ENCODE measurements at places on chromosomes 4 and X.

- no peak for DNase-seq
Observed at GRCh38 chr4:31417040-31417439, 696.9 kb downstream of the PCDH7 start.

GRCh38 chrX:116009861-116010710, 160.5 kb upstream of the AGTR2 start:
- DNase-seq: no peak

- no peak for DNase-seq
Observed at GRCh38 chrX:68571292-68571609, 72.4 kb downstream of the YIPF6 start.

GRCh38 chr4:14596028-14596427, 406.3 kb upstream of the CPEB2 start:
- DNase-seq: no peak

DNA sequence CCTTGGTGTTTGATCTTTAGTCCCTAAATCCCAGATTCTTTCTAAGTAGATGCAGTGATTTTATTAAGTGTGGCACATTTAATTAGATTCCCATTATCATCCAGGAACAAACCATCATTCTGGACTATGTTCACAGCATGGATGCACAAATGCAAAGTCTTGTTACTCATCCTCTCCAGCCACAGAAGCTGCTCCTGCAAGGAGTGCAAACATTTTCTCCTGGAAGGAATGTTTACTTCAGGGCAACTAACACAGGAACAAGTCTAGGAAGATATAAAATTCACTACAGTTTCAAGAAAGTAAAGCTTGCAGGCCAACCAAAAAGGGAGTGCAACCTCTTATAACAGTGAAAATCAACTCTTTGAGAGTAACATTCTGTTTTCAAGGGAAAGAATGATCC, 106.0 kb downstream of the IQCM start:
- DNase-seq: peak; percentile 41

DNA sequence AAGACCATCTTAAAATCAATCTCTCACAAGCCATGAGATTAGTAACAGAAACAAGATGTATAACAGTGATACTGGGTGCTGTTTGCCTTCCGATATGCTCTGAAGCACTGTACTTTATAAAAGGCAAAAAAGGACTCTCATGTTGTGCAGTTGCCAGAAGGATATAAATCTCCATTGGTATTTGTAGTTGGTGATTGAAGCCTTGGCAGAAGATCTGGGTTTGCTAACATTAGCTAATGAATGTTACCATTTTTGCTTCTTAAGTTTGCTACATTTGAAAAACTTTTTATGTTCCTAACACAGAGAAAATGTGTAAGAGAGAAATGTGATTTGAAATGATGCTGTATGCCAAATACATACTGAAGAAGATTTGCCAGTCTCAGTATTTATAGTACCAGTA, 44.4 kb downstream of the RAP1GDS1 start:
- no peak for DNase-seq

- DNase-seq: peak; percentile 86
Observed at GRCh38 chr4:37977471-37978247, 17.5 kb downstream of the PTTG2 start.

DNA sequence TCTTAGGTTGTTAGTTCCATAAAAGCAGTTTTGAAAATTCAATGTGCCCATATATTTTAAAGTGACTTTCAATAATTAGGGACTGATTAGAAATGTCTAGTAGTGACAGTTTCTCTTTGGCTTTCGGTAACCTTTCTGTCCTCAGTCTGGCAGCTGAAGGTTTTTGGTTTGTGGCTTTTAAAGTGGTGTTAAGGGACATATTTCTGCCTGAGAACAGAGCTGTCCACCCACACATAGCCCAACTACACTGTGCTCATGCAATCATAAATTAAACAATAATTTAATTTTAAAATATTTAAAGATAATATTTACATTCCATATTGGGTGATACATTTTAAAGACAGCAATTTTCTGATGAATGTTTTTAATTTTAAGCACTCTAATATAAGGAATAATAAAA, 335.0 kb upstream of the TENM3 start:
- peak; percentile 12 for DNase-seq

- peak; percentile 54 for DNase-seq
Observed at GRCh38 chr4:146442801-146443200, 78.9 kb downstream of the SLC10A7 start.
